ENCODE measurements at places on chromosomes 13 and 19. TPM values are rescaled to one million over a fixed set of nuclear protein-coding genes. Genes with fewer than 3 reads are reported as not detected.
A peak's percentile ranks its signal among the peaks of the same experiment; 100 is the strongest.

The C19orf67 gene
- not detected for total RNA-seq

The ACP5 gene
- total RNA-seq: 650 TPM

The TNNI3 gene
- 2.3 TPM for total RNA-seq

The RNF225 gene
- not detected for total RNA-seq

The RNF113B gene
- total RNA-seq: not detected

- no peak overlapping the region for H3K27ac ChIP-seq
- H3K36me3 ChIP-seq: no peaks in the 10 kb centered on the region
- no peaks in the 10 kb centered on the region for H3K4me1 ChIP-seq
- H3K27me3 ChIP-seq: no peaks in the 10 kb centered on the region
Measured at GRCh38 chr13:78476910-78477309, 126.4 kb downstream of the POU4F1 start.

DNA sequence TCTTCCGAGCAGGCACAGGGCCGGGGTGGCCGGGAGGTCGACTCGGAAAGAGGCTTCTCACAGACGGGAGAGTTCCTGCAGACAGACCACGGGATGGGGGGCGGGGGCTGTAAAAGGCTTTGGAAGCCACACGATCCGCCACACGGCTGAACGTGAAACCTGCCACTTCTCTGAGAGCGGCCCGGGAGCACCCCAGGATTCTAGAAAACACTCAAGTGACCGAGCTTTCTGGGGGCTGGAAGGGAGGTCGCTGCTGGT lies 15.6 kb upstream of the SLC39A3 start:
- H3K4me3 ChIP-seq: no peak overlapping the region
- H3K4me1 ChIP-seq: no peaks in the 10 kb centered on the region
- H3K27me3 ChIP-seq: no peaks in the 10 kb centered on the region
- no peak for DNase-seq
- H3K36me3 ChIP-seq: peaks cover 71% of the 10 kb centered on the region

GRCh38 chr13:44435919-44436510 lies 62.4 kb downstream of the SERP2 start:
- no peaks in the 10 kb centered on the region for H3K27me3 ChIP-seq
- DNase-seq: no peak
- H3K36me3 ChIP-seq: peaks cover 25% of the 10 kb centered on the region

GRCh38 chr13:60335531-60335930 lies 61.5 kb upstream of the TDRD3 start:
- H3K4me1 ChIP-seq: no peaks in the 10 kb centered on the region
- no peak overlapping the region for H3K4me3 ChIP-seq
- H3K27me3 ChIP-seq: no peaks in the 10 kb centered on the region
- no peaks in the 10 kb centered on the region for H3K36me3 ChIP-seq

- H3K4me3 ChIP-seq: peak overlapping the region; percentile 8
- DNase-seq: peak; percentile 73
- H3K4me1 ChIP-seq: peaks cover 14% of the 10 kb centered on the region
- no peaks in the 10 kb centered on the region for H3K36me3 ChIP-seq
Measured at GRCh38 chr19:47479701-47480503, 4.1 kb downstream of the KPTN start.

DNA sequence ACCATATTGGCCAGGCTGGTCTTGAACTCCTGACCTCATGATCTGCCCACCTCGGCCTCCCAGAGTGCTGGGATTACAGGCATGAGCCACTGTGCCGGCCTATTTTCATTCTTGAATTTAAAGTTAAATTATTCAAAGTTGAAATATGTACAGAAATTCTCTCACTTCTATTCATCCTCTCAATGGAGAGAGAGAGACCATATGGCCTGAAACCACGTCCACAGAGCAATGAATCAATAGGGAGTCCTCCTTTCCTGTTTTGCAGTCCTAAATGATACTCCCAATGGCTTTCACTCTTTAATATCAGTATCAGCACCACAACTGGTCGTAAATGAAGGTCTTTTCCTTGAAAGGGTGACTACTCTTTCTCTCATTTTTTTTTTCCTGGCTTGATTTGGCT lies 30.5 kb upstream of the KCTD4 start:
- no peaks in the 10 kb centered on the region for H3K27me3 ChIP-seq
- H3K27ac ChIP-seq: no peak overlapping the region
- H3K4me3 ChIP-seq: no peak overlapping the region
- no peaks in the 10 kb centered on the region for H3K4me1 ChIP-seq
- H3K36me3 ChIP-seq: no peaks in the 10 kb centered on the region
